ENCODE measurements at places on chromosomes 11 and 22.

DNA sequence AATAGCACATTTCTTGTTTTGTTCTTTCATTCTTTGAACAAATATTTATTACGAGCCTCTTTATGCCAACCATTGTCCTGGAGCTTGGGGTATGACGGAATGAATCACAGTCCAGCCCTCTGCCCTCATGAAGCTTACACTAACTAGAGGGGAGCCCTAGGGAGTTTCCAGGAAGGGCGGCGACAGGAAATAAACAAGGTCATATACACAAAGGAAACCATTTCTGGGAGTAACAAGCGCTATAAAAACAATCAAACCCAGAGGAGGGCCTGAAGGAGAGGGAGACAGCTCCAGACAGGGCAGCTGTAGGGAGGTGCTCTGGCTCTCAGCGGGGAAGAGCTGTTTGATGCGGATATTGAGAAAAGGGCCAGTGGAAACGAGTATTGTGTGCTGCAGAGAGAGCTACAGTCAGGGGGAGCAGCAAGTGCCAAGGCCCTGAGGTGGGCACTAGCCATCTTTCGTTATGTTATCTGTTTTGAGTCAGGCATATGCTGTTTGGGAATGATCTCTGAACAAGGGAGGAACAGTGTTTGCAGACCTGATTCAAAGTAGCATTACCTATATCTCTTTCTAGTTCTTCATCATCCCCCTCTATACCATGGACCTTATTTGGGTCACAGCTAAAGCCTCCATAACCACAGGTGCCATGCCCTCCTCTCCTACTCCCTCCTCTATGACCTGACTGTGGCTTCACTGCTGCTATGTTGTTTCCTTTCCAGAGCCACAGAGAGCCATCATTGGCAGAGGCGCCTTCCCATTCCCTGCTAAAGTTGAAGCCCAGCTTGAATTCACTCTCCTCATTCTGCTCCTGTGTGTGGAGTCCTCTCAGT, 15.3 kb upstream of the ZBTB16 start:
- DNase-seq, result no peak

DNA sequence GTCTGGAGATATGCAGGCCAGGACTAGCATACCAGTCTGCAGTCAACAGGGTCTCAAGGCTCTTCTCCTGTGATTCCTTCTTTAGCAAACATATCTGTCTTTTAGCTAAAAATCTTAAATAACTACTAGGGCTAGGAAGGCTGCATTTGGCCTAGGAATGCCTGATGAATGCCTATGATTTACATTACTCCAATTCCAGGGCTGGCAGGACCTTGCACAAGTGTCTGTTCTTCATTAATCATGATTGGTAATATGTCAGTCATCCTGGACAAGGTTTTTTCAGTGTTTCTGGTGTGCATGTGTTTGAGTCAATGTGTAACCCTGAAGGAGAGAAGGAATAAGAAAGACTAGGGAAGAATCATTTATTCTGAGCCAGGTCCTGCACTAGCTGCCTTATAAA, 280.5 kb upstream of the NARS2 start:
- no peak for DNase-seq

- no peak for DNase-seq
Measured at GRCh38 chr11:8231979-8232378, 31.7 kb downstream of the LMO1 start.

DNA sequence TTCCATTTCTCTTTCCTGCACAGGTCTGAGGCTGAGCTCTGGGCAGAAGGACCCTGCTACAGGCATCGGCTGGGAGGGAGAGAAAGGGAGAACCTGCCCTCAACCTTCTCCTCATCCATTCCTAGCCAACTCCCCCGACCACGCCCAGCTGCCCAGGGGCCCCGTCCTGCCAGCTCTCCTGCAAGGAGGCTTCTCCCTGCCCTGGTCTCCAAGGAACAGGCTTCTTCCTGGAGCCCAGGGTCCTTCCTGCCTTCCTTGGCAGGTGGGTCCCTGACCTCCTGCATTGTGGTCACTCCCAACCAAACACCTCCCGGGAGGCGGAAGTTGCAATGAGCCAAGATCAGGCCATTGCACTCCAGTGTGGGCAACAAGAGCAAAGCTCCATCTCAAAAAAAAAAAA, 12.5 kb upstream of the HMOX1 start:
- no peak for DNase-seq

DNA sequence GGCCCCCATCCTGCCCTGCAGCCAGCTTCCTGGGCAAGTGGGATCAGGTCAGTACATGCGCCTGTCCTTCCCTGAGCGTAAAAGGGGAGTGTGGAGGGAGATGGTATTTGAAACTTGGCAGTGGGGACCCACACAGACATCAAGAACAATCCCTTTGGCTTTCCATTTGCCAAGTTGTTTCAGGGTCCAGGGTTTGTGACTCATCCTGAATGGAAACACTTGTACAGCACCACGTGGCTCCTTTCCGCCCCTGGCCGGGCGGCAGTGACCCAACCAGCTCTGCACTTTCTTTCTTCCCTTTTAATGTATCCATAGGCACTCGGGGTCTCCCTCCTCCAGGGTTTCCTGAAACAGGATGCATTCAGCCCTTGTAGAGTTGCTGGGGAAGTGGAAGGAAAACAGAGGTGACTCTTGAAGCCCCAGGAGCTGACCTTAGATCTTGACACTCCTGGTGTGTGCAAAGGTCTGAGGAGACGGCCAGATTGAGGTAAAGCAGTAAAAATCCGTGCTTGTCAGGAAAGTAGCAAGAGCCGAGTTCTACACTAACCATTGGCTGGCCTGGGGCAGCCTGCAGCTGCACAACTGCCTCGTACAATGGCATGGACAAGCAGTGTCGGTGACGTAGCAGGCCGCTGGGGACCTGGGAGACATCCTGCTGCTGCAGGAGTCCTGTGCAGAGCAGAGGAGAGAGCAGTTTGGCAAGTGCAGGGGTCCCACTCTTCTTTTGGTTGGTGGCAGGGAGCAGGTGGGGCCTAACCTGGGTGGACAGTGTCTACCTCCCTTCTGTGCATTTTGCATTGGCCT, 189.8 kb downstream of the SNX19 start:
- no peak for DNase-seq

GRCh38 chr11:130553306-130553705, 104.9 kb downstream of the ADAMTS15 start:
- no peak for DNase-seq

DNA sequence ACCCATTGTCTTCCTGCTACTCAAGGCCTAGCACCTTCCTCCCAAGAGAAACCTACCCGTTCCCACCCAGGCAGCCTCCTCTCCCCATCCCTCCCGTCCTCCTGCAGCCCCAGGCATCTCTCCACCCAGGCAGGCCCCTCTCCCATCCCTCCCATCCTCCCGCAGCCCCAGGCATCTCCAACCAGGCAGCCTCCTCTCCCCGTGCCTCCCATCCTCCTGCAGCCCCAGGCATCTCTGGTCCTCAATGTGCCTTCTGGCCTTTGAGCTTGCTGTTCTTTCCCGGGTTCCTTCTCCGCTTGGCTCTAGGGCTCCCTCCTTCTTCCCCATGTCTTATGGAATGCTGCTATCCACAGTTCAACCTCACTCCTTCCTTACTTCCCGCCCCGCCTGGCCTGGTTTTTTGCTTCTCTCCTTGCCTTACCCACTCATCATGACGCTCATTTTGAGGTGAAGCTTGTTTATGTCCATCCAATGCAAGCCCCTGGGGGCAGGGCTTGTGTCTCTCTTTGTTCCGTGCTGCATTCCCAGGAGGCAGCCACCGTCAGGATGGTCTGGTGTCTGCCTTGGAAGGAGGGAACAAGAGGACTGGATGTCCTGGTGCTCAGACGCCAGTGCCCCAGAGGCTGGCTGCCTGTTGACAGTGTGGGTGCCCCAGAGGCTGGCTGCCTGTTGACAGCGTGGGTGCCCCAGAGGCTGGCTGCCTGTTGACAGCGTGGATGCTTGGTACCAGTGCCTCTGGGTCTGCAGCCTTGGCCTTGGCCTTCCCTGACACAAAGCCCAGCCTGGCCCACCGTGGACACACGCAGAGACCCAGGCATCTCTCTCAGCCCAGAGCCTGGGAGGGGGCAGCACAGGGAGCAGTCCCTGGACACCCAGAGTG, 815.7 kb downstream of the BRD1 start:
- no peak for DNase-seq

- no peak for DNase-seq
Measured at GRCh38 chr11:19573666-19574065, 139.0 kb upstream of the NAV2 start.

DNA sequence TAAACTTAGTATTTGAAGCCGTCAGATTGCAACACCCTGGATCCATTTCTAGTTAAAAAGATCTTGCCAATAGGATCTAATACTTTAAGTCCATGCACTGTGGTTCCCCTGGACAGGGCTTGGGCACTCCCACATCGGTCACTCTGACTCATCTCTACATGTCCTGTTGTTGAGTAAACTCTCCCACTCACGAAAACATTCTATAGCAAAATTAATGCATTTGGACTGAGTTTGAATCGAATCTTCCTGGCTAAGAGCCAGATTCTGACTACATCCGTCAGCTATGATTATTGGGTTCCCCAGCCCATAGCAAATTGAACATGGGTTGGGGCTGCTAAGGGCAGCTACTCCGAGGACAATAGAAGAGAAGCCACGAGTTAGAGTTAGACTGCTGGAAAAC, 182.1 kb upstream of the SORL1-AS1 start:
- DNase-seq, result no peak

GRCh38 chr11:12657336-12657735, 16.9 kb upstream of the TEAD1 start:
- DNase-seq, result no peak

- no peak for DNase-seq
Measured at GRCh38 chr22:28222976-28223745, 304.1 kb upstream of the PITPNB start.

DNA sequence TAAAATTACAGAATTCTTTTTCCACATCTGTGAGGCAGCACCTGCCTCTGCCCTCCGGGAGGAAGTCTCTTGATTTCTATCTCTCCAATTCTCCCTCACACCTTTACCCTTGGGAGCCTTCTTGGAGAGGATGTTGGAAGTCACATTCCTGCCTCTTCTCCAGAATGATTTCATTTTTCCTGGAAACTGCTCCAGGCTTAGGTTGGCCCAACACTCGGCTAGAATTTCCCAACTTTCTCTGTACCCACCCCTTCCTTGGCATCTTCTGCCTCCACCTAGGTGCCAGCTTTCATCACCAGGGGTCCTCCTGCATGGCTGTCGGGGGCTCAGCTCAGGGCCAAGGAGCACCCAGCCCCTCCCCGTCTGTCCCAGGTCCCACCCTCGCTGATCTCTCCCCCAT, 43.2 kb downstream of the SLCO2B1 start:
- no peak for DNase-seq

DNA sequence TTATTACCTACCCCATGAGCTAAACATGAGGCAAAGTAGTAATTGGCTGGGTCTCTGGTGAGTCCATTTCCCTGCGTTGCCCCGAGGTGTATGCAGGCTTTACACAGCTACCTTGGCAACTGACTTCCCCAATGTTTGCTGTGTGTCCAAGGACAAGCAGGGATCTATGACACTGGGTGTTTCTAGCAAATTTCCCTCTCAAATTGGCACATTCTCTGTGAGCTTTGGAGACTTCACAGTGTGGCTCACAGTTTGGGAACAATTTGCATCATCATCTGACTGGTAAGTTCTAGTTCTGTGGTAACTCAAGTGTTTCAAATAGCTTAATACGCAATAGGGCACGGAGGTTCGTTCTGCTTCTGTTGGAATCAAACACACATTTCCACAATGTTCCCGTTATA, 12.5 kb downstream of the NNMT start:
- no peak for DNase-seq

DNA sequence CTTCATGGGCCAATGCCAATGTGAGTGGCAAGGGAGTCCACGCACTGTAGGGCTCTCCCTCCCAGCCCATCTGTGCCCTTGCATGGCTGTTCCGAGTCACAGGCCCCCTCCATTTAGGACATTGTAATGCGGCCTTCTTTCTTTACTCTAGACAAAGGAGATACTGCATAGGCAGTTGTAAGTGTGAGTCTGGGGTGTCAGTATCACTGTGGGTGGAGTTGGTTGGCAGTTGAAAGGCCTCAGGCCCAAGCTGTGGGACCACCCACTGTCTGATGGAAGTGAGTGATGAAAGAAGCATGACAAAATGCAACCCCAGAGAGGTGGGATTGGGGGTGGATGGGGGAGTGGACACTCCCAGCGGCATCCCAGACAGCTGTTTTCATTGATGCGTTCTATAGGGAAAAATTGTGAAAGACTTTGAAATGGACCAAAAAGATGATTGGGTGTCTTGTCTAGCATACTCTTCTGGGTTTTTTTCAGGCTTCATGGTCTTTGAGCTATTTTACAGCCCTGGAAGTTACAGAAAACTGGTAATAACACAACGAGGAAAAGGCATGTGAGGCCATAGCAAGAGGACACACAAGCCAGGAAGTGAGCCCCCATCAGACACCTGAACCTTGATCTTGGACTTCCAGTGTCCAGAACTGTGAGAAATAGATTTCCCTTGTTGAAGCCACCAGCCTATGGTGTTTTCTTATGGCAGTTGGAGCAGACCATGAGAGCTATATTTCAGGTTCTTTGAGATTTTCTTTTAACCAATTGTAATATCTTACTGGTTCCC, 114.6 kb downstream of the NECTIN1 start:
- no peak for DNase-seq

Measured in activated effector memory CD4-positive, alpha-beta T cell treated with Interleukin-2 at 50 U/mL for 16 hours (primary cell).